ENCODE measurements at places on chromosomes 1 and 21. TPM values are rescaled to one million over a fixed set of nuclear protein-coding genes. Genes with fewer than 3 reads are reported as not detected.

CRP gene
- total RNA-seq = not detected

LIN9 gene
- total RNA-seq = 6.8 TPM

DEPDC1 gene
- total RNA-seq = 43.0 TPM

NCAM2 gene
- 0.51 TPM for total RNA-seq

ATP1A2 gene
- total RNA-seq = under 0.01 TPM

FHL3 gene
- total RNA-seq = 71.1 TPM

DENND2C gene
- 0.89 TPM for total RNA-seq

ACTN2 gene
- under 0.01 TPM for total RNA-seq

YIPF1 gene
- 14.5 TPM for total RNA-seq

PRAMEF18 gene
- total RNA-seq = not detected

VANGL1 gene
- 29.0 TPM for total RNA-seq

MAN1C1 gene
- 1.6 TPM for total RNA-seq

LYST gene
- total RNA-seq = 3.3 TPM

WNT3A gene
- total RNA-seq = not detected

NGF gene
- total RNA-seq = 0.25 TPM

C8A gene
- total RNA-seq = not detected

LCE1B gene
- not detected for total RNA-seq

KRTAP10-3 gene
- total RNA-seq = not detected

C1QA gene
- not detected for total RNA-seq

TFAP2E gene
- 0.33 TPM for total RNA-seq

ATP8B2 gene
- total RNA-seq = 48.9 TPM

ADAMTS4 gene
- 0.25 TPM for total RNA-seq

CYP4A11 gene
- total RNA-seq = not detected

LMX1A gene
- total RNA-seq = not detected

MR1 gene
- 1.1 TPM for total RNA-seq

SLFNL1 gene
- total RNA-seq = 0.13 TPM

WNT4 gene
- total RNA-seq = under 0.01 TPM

RIIAD1 gene
- total RNA-seq = not detected

PLA2G2F gene
- not detected for total RNA-seq

EBNA1BP2 gene
- total RNA-seq = 100 TPM

TAS1R2 gene
- total RNA-seq = not detected

PADI1 gene
- total RNA-seq = 2.4 TPM

PADI2 gene
- total RNA-seq = 9.3 TPM

SPATA17 gene
- total RNA-seq = 0.89 TPM

HAPLN2 gene
- total RNA-seq = 0.25 TPM

STIL gene
- 22.2 TPM for total RNA-seq

SERINC2 gene
- total RNA-seq = 73.0 TPM

LRRC7 gene
- total RNA-seq = not detected

SLC9C2 gene
- not detected for total RNA-seq

S100A8 gene
- not detected for total RNA-seq

RXRG gene
- total RNA-seq = not detected

IGSF21 gene
- not detected for total RNA-seq

Measured in mesangial cell (primary cell).